ENCODE measurements at places on chromosomes 4 and X.

DNA sequence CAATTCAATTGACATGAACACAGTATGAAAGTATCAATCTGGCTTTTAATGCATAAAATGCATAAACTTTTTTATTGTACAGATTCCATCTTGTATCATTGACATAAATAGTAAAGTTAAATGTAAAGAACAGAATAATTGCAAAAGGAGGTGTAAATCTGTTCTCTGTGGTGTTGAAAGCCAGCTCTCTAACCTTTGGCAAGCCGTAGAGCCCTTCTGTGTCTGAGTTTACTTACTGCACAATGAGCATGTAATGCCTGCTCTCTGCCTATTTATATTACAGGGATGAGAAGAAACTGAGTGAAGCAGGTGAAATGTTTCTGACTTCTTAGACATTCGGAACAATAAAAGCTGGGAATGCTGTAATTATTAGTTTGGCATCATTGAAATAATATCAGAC, 389.3 kb upstream of the EPHA5 start:
- DNase-seq: no peak

DNA sequence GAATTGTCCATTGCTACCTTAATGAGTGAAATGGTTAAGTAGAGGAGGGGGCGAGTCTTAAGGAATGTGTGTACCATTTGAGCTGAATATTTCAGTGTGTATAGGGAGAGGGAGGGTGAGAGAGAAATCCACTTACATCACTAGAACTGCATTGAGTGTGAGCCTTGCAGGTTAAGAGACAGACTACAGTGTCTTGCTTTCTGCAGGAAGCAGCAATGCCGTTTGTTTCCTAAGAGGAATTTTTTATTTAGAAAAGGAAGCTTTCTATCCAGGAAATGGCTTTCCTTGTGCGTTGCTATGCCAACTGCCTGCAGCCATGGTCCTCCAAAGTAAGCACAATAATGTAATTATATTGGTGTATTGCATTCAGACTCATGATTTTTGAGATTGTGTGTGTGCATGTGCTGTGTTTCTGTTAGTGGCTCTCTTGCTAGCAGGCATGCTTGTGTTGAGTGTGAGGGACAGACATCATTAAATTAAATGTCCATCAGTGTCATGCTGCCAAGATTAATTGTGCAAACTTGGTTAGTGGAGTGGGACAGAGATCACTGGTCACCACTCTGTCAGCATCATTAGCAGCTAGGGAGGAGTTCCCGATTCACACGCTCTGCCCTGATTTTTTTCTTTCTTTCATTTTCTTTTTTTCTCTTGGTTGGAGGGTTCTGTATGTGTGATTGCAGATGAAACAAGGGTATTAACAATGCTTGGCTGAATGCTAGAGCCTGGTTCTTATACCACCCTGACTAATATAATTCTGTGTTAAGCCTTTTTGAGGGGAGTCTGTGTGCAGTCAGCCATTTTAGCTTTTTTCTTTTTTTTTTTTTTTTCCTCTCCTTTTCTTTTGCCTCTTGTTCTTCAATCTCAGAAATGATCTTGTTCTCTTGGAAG, 164.3 kb downstream of the RAPGEF2 start:
- no peak for DNase-seq

- no peak for DNase-seq
Observed at GRCh38 chr4:6335040-6335590, 65.5 kb downstream of the WFS1 start.

GRCh38 chrX:108642273-108642628, 94.1 kb downstream of the IRS4 start:
- no peak for DNase-seq

DNA sequence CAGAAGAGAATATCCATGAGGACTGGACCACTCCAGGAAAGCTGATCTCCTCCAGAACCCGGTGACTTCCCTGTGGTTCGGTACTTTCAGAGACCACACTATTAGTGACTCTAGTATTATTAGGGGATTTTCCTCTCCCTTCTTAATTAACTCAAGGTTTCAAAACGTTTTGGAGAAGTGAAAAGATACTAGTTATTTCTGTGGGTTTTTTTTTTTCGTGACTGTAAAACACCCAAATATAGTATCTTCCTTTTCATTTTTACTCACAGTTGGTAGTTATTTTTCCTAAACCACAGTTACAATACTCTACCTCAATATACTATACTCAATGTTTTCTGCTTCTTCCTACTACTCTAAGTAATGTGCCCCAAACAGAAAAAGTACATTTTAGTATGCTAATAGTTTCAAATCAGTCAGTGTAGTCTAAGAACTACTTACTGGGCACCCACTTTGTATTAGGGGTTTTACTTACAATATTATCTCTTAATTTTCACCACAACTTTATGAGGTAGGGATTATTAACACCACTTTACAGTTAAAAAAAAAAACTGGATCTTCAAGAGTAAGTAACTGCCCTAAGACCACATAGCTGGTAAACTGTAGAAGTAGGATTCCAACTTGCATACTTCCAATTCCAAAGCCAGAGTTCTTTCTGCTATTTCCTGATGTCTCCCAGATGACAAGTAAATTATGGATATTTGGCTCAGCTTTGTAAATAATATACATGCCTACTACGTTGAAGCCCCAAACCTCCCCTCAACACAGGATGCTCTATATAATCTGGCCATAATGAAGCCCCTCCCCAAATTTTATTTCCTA, 45.0 kb downstream of the SLC9A7 start:
- no peak for DNase-seq

GRCh38 chr4:145552181-145552822, 66.9 kb upstream of the MMAA start:
- DNase-seq: no peak

GRCh38 chr4:147811878-147812277, 80.0 kb downstream of the ARHGAP10 start:
- no peak for DNase-seq

DNA sequence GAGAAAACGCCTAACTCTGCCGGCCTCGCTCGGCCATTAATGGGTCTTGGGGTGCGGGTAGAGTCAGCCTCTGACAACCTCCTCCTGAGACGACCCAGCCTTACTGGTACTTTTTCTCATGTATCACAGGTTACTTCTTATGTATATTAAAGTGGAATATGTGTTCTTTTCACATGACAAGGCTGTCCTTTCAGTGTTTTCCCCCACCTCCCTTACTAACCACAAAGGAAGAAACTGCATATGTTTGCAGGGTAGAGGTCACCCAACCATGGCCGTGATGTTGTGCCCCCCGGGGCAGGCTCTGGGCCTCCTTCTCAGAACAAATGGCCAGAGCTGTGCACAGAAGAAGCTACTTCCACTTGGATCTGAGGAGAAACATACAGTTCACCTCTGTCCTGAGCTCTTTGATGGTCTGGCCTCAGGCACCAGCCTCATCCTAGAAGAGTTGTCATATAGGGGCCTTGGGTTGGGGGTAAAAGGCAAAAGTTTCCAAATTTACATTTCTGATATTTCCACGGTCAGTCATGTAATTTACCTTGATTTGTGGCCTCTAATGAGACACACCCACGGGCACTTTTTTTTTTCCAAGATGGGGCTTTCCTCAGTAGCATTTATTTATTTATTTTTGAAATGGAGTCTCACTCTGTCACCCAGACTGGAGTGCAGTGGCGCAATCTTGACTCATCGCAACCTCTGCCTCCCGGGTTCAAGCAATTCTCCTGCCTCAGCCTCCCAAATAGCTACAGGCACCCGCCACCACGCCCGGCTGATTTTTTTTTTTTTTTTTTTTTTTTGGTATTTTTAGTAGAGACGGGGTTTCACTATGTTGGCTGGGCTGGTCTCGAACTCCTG, 1.9 kb downstream of the SOWAHD start:
- no peak for DNase-seq

- no peak for DNase-seq
Observed at GRCh38 chrX:12614266-12614665, 176.9 kb upstream of the PRPS2 start.

GRCh38 chrX:44747969-44748368, 95.9 kb upstream of the DUSP21 start:
- no peak for DNase-seq

GRCh38 chr4:135144498-135144897, 942.9 kb upstream of the PABPC4L start:
- no peak for DNase-seq

GRCh38 chr4:48058617-48059530, 42.3 kb downstream of the NIPAL1 start:
- DNase-seq: no peak

GRCh38 chr4:33485111-33485510, 2759.2 kb downstream of the ARAP2 start:
- DNase-seq: no peak

DNA sequence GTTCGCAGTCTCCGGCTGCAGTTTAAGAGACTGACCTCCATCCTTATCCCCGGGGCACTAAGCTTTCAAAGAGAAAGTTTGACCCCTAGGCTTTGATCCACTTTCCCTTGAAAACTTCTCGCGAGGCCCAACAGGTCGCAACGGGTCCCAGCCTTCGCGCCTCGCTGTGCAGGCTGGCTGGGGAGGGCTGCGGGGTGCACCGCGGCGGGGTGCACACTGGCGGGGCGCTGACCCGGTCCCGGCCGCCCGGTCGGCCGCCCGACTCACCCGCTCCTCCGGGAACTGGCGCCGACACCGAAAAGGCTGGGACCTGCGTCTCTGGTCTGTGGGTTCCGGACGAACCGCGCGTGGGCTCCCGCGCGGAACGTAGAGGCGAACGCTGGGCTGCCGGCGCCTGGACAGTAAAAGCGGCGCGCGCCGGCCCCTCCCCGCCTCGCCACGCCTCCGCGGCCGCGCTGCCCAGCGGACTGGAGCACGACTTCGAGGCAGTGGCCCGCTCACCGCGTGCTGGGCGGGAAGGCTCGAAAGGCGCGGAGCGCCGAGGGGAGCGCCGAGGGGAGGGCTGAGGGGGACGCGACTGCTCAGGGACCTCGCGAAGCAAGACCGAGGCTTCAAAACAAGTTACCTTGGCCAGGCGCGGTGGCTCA, at the start of gene TAF7L:
TAF7L (minus strand) TSS at position 378 of the 647 bp plus-strand sequence. CDS start 3,791 bp downstream, outside the sequence.
- no peak for DNase-seq

GRCh38 chrX:108447303-108447702, 7.7 kb downstream of the COL4A5 start:
- DNase-seq: no peak

- no peak for DNase-seq
Observed at GRCh38 chr4:163523791-163524365, 29.4 kb downstream of the TMA16 start.

DNA sequence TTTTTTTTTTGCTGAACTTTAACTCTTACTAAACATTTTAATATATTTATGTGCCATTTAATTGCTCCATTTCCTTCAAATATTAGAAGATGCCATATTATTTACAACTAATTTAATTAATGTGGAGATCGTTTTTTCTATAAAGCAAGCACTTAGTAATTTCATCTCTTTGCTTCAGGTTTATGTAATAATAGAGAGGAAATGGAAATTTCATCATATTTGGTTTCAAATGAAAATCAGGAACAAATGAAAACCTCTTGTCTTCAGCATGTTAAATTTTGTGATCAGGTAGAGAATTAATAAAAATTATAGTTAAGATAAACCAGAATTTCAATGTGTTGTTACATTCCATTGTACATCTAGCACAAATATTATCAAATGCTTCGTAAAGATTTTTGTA, 120.1 kb downstream of the SYNPO2 start:
- DNase-seq: no peak

GRCh38 chr4:83276299-83277040, 8.1 kb downstream of the COQ2 start:
- no peak for DNase-seq

DNA sequence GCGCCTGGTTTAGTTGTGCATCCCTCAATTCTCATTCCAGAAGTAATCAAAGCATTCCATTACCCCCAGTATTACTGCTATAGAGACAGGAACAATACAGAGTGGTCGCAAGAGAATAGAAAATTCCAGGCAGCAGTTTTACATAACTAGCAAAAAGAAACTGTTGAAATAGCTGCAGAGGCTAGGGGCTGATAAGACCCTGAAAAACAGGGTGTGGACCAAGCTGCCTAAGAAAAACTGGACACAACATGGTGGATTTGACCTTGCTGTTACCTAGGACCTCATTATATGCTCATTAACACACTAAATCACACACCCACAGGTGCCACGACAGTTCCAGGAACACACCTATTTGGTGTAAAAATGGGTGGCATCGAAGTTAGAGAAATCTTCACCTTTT, 15.4 kb downstream of the EPGN start:
- no peak for DNase-seq

GRCh38 chr4:152525878-152526277, 10.0 kb downstream of the FBXW7 start:
- no peak for DNase-seq

Measured in activated CD4-positive, alpha-beta T cell treated with anti-CD3 and anti-CD28 coated beads for 1 hour (primary cell).